Esophagus squamous epithelium (tissue), 5 donors: ENCODE measurements at places on chromosomes 12 and 14.

- no peak for DNase-seq
These were observed 5.0 kb downstream of the BDKRB1 start for GRCh38 chr14:96261053-96261452.

GRCh38 chr14:32821964-32822653, 116.6 kb upstream of the NPAS3 start:
- no peak for DNase-seq

DNA sequence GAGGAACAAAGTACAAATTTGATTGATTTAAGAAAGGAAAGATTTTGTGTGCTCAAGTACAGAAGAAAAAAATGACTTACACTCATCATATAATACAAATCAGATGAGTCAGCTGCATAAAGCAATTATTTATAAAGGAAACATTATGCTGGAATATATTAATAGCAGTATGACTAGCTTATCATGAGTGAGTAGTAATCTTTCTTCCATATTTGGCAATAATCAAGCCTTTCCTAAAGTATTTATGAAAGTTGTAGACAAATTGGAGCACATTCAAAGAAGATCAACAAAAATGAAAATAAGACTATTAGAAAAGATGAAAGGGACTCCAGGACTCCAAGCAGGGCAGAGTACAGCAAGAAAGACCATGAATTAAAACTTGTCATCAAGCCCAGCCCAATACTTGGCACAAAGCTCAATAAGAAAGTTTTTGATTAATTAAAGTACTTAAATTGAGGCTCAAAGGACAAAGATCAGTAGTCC, 32.8 kb downstream of the CCER1 start:
- DNase-seq: no peak

- no peak for DNase-seq
These were observed 629 bp upstream of the TTC7B start for GRCh38 chr14:90816681-90817436.

DNA sequence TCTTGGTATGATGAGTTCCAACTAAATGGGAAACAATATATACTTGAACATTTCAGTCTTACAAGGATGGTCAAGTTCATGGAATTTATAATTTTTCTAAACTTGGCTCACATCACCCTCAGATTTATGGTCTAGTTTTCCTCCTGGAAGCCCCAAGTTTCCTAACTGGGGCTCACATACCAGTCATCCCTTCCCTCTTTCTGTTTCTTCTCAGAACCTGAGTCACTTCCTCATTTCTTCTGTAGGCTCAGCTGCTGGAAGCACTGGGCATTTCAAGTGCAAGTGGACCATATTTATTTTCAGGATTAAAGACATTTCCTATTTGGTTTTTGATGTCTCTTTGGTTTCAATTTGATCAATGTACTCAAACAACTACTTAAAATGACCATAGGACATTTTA, 55.4 kb downstream of the GRIP1 start:
- no peak for DNase-seq

DNA sequence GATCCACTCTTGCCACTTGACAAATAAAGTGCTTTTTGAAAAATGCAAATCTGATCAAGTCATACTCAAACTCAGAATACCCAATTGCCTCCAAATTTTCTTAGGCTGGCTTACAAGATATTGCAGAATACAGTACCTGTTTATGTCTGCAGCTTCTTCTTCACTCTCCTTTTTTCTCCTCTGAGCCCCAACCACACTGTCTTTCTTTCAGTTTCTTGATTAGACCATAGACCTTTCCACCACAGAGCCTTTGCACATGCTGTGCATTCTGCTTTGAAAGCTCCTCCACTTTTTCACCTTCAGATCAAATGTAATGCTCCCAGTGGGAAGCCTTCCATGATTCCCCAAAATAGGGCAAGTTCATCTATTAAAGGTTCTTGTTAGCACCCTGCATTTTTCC, 13.9 kb upstream of the GYS2 start:
- no peak for DNase-seq

DNA sequence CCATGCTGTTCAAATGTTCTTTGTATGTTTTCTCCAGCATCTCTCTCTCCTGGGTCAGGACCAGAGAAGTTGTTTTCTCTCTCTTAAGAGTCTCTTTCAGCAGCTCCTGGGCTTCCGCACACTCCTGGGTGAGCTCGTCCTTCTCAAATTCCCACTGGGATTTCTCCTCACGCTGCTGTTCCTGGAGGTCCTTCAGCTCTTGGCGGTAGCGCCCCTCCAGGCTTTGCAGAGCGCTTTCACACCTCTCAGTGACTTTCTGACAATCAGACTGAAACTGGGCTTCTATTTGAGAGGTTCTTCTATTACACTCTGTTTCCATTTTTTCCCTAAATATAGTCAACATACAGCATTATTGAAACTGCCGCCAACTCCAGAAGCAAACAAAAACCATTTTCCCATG, 72.7 kb downstream of the NIN start:
- DNase-seq: no peak

GRCh38 chr14:101979666-101980065, 15.3 kb downstream of the DYNC1H1 start:
- no peak for DNase-seq

DNA sequence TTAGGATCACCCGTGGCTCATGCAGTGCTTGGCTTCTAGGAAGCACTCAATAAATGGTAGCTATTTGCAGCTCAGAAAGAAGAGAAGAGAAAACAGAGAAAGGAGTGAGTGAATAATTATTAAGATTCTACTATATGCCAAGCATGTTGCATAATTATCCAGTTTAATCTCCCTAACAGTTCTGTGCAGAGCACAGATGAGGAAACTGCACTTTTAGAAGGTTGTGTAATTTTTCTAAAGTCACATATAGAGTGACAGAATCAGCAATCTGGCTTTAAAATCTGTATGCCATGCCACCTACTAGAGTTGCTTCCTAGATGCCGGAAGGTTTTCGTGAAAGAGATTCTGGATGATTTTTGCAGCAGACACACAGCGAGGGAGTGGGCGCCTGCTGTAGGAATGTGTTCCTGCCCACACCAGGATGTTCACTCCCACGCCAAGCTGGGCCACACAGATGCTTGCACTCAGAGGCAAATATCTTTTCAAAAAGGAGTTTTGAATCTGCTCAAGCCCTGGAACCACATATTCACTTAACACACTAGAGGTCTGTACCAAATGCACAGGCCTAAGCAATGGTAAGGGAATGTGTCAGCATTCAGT, 50.2 kb upstream of the SMCO2 start:
- no peak for DNase-seq

- no peak for DNase-seq
These were observed 390.7 kb downstream of the C12orf75 start for GRCh38 chr12:105721051-105721825.

DNA sequence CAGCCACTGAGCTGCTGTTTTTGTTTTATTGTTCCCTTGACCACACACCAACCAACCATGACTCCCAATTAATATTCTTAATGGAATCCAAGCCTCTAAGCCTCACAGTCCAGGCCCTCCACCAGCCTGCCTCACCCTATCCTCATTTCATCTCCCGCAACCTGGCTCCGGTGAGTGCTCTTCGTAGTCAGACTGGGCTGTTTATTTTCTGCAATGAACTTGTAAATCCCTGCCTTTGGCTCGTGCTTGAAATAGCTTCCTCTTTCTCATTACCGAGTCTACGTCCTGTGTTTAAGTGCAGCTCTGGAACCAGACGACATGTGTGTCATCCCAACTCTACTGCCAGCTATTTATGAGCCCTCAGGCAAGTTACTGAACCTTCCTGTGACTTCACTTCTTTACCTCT, 12.4 kb upstream of the ETFBKMT start:
- no peak for DNase-seq

- no peak for DNase-seq
These were observed 9.5 kb upstream of the NYNRIN start for GRCh38 chr14:24389226-24389848.

GRCh38 chr12:75505706-75506312, 5.6 kb downstream of the KRR1 start:
- no peak for DNase-seq

- no peak for DNase-seq
These were observed 1.0 kb downstream of the KLHL33 start for GRCh38 chr14:20434701-20435581.

GRCh38 chr12:29545102-29545467, 47.6 kb upstream of the OVCH1 start:
- no peak for DNase-seq

DNA sequence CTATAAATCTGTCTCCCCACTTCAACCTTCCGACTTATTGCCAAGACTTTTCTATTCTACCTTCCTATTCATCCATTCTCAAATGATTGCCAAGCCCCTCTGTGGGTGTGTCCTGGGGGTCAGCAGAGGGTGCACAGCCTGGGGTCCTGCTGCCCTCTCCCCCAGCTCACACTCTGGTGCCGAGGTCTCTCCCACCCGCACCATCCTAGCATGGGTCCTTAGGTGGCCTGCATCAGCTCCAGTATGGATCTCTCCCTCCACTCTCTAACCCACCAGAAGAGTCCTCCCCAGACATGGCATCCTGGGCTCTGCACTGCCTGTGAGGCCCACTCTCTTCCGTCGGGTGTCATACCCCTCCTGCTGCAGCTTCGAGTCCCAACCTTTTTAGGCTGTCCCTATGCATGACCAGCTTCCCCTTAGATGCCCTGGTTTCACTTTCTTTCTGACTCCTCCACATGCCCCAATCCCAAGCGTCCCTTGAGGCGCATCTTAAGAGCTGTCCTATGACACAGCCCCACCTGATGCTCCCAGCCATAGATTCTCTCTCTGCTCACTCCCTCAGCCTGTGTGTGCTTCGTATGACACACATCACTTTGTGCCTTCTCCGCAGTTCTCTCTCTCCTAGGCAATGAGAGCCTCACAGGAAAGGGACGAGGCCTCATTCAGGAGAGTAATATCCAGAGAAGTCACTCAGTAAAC, 43.9 kb downstream of the GIT2 start:
- DNase-seq: no peak

DNA sequence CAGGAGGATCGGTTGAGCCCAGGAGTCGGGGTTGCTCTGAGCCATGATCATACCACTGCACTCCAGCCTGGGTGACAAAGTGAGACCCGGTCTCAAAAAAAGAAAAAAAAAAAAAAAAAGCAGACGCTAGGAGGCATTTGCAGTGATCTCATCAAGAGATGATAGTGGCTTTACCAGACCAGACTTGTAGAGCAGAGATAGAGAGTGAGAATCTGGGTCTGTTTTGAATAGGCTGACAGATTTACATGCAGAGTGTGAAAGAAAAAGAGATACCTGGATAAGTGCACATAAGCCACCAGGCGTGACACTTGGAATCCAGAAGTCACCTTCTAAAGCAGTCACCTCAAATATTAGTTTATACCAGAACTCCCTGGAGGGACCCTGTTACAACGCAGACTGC, 21.1 kb upstream of the FLRT2 start:
- DNase-seq: no peak

DNA sequence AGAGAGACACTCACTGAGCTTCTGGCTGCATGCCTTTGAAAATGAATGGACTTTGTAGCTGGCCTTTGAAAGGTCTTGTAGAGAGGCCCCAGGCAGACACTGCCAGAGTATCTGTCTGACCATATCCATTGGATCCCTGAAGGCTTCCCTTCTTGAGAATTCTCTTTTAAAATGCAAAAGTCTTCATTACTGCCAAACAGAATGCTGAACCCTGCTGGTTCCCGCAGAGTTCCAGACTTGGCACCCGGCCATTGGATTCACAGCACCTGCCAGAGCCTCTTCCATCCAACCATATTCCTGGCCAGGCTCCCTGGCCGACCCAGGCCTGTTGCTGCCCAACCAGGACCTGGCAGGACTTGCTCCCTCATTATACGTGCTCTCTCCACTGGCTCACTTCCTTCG, 182.5 kb downstream of the GXYLT1 start:
- DNase-seq: no peak

DNA sequence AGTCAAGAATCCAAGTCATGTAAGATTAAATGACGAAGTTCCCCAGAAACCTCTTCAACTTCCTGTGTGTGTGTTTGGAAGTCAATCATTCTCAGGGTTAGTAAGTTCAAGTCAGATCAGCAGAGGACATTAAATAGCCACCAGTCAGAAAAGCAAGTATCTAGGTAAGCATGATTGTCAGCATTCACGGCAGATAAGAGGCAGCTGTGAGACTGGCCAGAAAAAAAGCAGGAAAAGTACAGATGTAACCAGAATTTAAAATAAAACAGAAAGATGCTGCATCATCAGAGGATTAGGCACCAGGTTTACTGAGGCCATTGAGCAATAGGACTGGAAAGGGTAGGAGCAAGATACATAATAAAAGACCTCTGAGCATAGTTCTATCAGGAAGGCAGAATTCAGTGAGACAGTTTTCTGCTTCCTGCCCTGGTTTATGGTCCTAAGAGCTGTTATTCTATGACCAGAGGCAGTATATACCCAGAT, 606.9 kb downstream of the FSCB start:
- no peak for DNase-seq

DNA sequence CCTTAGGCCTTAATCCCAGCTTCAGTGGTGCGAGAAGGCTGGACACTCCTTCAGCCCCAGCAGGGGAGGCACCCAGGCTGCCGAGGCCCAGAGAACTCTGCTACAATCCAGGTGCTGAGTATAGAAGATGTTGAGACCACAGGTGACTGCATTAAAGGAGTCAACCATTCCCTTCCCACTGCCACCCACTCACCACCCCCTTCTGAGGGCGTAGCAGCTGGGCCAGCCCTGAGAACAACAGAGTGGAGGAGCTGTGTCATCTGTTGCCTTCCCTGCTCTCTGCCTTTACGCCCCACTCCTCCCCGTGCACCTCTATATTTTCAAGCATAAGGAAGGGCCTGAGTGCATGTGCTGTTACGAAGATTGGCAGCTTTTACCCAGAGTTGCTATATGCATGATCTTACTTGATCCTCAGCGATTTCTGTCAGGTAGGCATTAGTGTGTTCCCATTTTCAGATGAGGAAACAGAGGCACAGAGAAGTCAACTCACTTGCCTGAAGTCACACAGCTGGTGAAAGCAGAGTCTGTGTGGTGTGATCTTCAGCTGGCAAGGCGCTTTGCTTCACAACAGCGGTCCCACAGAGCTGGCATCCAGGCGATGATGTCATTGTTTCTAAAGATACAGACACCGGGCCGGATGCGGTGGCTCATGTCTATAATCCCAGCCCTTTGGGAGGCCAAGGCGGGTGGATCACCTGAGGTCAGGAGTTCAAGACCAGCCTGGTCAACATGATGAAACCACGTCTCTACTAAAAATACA, 46.7 kb downstream of the RIN3 start:
- DNase-seq: no peak

GRCh38 chr12:84756961-84757360, 155.6 kb downstream of the SLC6A15 start:
- DNase-seq: no peak

DNA sequence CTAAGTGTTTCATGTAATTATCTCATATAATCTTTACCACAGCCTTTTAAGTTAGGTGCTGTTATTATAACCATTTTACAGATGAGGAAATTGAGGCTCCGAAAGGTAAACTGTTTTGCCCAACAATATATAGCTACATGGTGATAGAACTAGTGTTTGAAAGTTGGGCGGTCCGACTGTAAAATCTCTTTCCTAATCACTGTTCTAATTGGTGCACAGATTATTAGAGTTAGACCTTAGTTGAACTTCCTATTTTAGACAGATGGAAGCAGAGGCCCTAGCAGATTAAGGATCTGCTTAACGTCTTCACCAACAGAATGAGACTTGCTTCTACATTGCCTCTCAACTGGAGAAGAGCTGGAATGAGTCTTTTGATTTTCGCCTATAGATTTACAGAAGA, 30.0 kb upstream of the DUSP6 start:
- DNase-seq: no peak

- no peak for DNase-seq
These were observed 73.4 kb downstream of the GTF2A1 start for GRCh38 chr14:81147140-81147897.

GRCh38 chr12:70106347-70106746, 136.9 kb upstream of the CNOT2 start:
- no peak for DNase-seq
